ENCODE measurements at places on chromosomes 2 and 18.
A peak's percentile ranks its signal among the peaks of the same experiment; 100 is the strongest.

DNA sequence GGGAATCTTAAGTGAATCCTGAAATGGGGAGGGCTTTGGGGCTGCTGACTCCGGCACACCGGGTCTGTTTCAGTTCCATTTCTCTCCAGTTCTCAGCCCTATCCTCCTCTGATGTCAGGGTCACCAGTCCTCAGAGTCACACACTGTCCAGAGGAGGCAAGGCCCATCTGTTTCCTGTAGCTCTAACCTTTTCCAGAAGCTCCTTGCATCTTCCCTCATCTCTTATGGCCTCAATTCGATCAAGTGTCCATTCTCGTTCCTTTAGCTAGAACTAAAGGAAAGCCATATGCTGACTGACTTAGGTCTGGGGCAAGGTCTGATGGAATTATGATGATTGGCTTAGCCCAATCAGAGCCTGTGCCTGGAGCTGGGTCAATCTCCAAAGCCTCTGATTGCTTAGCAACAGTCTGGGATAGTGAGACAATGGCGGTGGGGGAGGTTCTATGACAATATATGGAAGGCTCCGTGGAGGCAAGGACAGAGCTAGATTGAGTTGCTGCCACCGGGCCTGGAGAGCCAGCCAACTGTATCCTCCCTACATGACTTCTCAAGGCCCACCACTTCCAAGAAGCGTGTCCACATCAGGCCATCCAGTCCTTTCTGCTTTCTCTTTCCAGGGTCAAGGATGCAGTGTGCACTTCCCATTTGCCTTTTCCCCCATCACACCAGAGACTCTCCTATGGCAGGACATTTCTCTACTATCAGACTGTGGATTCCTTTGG is 5.2 kb downstream of the ANKRD53 start:
- DNase-seq = no peak

GRCh38 chr2:75309596-75310463 is 110.5 kb upstream of the TACR1 start:
- DNase-seq = no peak

DNA sequence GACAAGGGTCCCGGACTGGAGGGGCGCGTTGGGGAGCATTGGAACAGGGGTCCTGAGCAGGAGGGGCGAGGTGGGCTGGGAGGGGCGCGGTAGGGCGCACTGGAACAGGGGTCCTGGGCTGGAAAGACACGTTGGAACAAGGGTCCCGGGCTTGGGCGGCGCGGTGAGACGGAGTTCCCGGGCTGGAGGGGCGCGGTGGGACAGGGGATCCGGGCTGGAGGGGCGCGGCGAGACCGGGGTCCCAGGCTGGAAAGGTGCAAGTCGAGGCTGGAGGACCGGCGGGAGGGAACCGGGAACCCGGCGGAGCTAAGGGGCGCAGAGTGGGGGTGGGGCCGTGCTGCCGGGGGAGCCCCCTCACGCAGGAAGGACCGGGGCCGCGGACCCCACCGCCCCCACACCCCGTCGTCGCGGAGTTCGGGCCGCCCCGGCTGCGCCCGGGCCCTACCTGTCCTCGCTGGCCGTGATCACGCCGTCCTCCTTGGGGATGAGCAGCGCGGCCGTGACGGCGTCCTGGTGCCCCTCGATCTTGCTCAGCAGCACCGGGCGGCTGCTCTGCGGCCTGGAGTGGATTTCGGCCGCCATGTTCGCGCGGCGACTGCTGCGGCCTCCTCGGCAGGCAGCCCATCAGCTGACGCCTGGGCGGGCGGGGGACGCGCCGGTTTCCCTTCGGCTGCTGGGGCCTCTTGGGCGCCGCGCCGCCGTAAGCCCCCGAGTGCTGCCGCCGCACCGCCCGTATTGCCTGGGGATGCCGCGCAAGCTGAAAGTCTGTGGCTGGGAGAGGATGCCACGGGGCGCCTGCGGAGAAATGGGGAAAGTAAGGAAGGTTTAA is at the start of gene WDFY1:
TSS of gene WDFY1 (minus strand) at position 633 of the 829 bp plus-strand sequence. CDS start at position 582, 51 bp downstream.
- peak; percentile 33 for DNase-seq

GRCh38 chr2:214244847-214245246 is 166.0 kb upstream of the VWC2L start:
- no peak for DNase-seq

- no peak for DNase-seq
These were observed 132.7 kb upstream of the XPO1 start for GRCh38 chr2:61670591-61671501.

Data from esophagus squamous epithelium (tissue), 5 donors.